ENCODE measurements at places on chromosomes 5 and 9. TPM values are rescaled to one million over a fixed set of nuclear protein-coding genes. Genes with fewer than 3 reads are reported as not detected.
A peak's percentile ranks its signal among the peaks of the same experiment; 100 is the strongest.

GRCh38 chr5:32107291-32107690, 66.8 kb downstream of the GOLPH3 start:
- DNase-seq, result no peak

- DNase-seq, result no peak
Measured at GRCh38 chr5:5360941-5361520, 61.4 kb upstream of the ICE1 start.

- DNase-seq, result peak; percentile 55
Measured at GRCh38 chr5:93053825-93054224, 527.2 kb downstream of the NR2F1-AS1 start.

- DNase-seq, result no peak
Measured at GRCh38 chr5:169649486-169649885, 12.4 kb downstream of the DOCK2 start.

- no peak for DNase-seq
Measured at GRCh38 chr9:81118416-81118815, 570.9 kb downstream of the TLE1 start.

GRCh38 chr9:128724744-128725211, 851 bp upstream of the ZDHHC12 start:
- DNase-seq, result peak; percentile 72

CMYA5 gene
- total RNA-seq, result 0.15 TPM

CDO1 gene
- not detected for total RNA-seq

DNA sequence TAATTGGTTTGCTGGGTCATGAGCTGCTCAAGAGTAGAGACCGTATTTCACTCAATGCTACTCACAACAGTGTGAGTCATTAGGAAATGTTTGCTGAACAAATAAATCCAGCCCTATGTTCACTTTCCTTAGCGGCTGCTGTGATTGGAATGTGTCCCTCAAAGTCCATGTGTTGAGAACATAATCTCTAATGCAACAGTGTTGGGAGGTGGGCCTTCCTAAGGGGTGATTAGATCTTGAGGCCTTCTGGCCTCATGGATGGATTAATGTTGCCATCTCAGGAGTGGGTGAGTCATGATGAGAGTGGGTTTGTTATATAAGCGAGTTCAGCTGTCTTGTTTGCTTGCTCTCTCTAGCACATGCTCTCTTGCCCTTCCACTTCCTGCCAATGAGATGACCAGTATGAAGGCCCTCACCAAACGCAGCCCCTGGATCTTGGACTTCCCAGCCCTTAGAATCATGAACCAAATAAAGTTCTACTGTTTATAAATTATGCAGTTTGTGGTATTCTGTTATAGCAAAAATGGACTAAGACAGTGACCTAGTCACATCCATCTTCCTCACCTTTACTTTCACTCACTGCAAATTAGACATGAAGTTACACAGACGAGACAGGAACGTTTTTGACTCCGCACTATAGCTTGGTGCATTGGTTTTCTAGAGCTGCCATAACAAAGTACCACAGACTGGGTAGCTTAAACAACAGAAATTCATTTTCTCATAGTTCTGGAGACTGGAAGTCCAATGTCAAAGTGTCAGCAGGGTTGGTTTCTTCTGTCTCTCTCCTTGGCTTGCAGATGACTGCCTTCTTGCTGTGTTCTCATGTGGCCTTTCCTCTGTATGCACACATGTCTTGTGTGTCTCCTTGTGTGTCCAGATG, 50.9 kb upstream of the FAM169A start:
- peak; percentile 78 for DNase-seq

GRCh38 chr9:14347406-14348122, 33.6 kb upstream of the NFIB start:
- DNase-seq, result peak; percentile 10

GRCh38 chr9:18739641-18740318, 265.8 kb downstream of the ADAMTSL1 start:
- no peak for DNase-seq

GRCh38 chr9:78682216-78682615, 385.3 kb downstream of the PSAT1 start:
- DNase-seq, result no peak

GRCh38 chr5:98292496-98292895, 481.0 kb upstream of the RGMB start:
- peak; percentile 52 for DNase-seq

FNBP1 gene
- total RNA-seq, result 39.6 TPM

TEX48 gene
- not detected for total RNA-seq

IQGAP2 gene
- not detected for total RNA-seq

DNA sequence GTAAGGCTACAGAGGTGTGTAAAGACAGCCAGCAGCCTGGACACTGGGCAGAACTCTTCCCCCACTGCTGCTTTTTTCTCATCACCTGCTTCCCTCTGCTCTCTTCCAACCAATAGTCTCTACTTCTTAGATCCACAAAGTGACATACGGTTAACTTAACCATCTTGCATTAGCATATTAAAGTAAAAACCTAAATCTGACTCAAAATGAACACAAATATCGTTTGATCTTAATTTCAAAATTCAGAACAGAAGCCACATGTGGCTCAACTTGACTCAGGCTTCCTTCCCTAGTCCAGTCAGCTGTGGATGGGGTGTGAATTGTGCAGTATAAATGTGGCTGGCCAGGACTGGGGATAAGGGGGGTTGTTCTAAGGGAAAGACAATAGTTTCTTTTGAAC, 114.3 kb downstream of the STARD4 start:
- DNase-seq, result no peak

- no peak for DNase-seq
Measured at GRCh38 chr5:83628360-83628759, 92.3 kb downstream of the HAPLN1 start.

DNA sequence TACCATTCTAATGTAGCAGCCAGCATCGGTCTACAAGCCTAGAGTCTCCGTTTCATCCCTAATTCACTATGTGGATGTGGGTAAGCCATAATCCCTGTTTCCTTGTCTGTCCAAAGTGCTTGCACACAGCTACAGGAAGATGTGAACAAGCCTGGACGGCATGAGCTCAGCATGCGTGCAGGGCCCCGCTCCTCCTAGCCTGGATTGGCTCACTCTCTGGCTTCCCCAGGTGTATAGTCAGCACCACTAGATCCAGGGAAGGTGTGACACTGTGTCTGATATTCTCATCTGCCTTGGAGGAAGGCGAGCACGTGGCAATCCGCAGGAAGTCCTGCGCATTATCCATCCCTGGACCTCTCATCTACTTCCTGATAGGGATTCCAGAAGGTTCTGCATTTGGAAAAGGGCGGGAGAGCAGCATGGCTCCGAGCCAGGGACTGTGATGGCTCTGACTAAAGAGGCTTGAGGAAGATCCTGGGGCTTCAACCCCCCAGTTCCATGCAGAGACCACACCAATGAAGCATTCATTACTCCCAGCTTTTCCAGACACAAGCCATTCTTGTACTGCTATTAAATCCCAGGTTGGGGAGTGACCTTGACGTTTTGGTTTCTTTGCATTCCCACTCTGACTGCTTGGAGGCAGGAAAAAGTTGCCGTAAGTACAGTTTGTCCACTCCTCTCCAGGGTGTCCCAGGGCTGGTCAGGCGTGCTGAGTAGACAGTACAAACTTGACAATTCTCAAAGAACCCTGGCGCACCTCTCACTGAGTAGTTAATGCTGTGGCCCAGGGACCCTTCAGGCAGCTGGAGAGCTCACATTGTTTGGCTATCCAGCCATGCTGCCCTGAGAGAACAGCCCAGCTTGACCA, 65.6 kb downstream of the PSD2 start:
- DNase-seq, result no peak

SETX gene
- total RNA-seq, result 22.7 TPM

- no peak for DNase-seq
Measured at GRCh38 chr5:58482536-58482935, 8.7 kb upstream of the GAPT start.

PCDHB11 gene
- total RNA-seq, result 0.69 TPM

PCDHGA11 gene
- 0.92 TPM for total RNA-seq

DNA sequence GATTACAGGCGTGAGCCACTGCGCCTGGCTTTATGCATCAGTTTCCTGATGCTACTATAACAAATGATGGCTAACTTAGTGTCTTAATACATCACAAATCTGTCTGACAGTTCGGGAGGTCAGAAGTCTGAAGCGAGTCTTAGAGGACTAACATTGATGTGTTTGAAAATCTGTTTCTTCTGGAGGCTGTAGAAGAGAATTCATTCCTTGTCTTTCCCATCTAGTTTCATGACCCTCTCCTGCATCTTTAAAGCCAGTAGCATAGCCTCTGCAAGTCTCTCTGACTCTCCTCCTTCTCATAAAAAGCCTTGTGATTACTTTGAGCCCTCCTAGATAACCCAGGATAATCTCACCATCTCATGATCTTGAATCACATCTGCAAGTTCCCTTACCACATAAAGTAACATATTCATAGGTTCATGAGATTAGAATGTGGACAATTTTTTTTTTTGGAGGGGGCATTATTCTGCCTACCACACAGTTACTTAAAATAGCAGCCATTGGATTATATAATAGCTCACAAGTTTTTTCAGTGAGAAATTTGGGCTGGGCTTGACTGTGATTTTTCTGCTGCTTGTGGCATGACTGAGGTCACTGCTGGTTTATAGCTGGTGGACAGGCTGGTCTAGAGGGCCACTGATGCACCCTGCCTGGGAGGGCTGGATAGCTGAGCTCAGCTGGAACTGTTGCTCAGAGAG, 134.8 kb downstream of the FBXL7 start:
- DNase-seq, result no peak

PAEP gene
- total RNA-seq, result not detected

NPR3 gene
- total RNA-seq, result 5.8 TPM

- no peak for DNase-seq
Measured at GRCh38 chr5:136506131-136506530, 140.8 kb upstream of the TRPC7 start.

GRCh38 chr9:125971050-125971449, 223.9 kb downstream of the PBX3 start:
- no peak for DNase-seq

PTGES gene
- total RNA-seq, result 21.0 TPM

DNA sequence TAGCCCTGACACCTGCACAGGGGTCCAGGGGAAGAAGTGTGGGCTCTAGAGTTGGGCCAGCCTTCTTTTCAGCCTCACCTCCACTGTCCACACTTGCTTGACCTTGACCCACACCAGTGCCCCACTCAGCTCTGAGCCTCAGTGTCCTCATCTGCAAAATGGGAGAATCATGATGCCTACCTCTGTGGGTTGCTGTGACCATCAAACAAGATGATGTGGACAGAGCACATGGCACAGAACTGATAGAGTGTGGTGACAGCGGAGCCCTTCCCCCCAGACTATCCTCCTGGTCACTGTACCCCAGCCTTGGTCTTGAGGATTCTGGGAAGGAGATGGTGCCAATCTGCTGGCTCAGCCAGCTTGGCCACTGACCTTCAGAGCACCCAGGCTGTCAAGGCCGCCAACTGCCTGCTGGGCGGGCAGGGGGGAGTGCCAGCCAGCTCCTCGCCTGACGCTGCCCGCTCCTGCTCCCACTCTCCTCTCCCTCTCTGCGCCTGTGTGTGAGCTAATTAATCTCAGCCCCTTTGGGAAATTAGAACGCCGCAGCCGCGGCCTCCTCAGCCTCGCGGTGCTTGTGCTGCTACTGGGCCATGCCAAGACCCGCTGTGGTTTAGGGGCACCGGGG, 16.7 kb downstream of the CXXC5 start:
- no peak for DNase-seq

DNA sequence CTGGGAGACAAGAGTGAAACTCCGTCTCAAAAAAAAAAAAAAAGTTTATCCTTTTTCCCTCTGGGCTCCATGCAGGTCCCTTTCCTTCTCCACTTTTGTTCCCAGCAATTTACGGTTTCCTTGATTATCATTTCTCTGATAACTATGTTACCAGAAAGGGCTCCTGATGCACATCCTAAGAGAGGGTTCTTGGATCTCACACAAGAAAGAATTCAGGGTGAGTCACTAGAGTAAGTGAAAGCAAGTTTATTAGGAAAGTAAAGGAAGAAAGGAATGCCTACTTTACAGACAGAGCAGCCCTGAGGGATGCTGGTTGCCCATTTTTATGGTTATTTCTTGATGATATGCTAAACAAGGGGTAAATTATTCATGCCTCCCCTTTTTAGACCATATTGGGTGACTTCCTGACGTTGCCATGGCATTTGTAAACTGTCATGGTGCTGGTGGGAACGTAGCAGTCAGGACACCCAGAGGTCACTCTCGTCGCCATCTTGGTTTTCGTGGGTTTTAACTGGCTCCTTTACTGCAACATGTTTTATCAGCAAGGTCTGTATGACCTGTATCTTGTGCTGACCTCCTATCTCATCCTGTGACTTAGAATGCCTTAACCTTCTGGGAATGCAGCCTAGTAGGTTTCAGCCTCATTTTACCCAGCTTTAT, 13.5 kb upstream of the MELK start:
- DNase-seq, result no peak

DNA sequence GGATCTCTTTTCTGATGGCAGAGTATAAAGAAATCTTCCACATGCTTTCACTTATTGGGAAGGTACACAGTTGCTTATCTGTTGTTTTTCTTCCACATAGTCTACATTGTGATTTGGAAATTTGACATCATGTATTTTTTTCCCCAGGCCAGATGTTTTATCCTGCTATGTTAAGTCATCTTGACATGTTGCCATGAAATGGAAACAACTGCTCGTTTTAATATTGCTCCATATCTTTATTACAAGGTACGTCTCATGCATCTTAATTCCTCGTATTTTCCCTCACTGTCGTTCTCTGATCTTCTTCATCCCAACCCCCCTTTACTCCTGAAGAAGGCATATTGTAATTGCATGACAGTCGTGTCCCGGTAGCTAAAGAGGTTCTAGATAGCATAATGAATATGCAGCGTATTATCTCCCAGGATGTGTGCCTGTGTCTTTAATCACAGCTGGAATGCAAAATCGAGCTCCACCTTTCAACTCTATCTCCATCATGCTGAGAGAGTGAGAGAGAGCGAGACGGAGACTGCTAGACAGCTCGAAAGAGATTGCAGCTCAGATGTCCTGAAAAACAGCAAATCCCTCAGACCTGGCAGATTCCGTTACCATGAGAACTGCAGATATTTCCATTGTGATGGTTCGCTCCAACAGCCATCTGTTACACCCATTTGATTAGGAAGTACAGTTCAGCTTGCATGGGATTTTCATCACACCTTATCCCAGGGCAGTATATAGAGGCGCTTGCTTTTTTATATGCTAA, 281.7 kb downstream of the TMEM38B start:
- no peak for DNase-seq

Measured in PC-3 (cell line).